Suprapubic skin (tissue), 4 donors: ENCODE measurements at places on chromosomes 6 and 20. TPM values are rescaled to one million over a fixed set of nuclear protein-coding genes. Genes with fewer than 3 reads are reported as not detected.

Gene CAP2
- 2.5 TPM for total RNA-seq

Gene GHRH
- not detected for total RNA-seq

Gene OPN5
- total RNA-seq, result not detected

Gene ELOVL4
- total RNA-seq, result 111 TPM

Gene PNLDC1
- 3.0 TPM for total RNA-seq
